ENCODE measurements at places on chromosomes 4 and X. TPM values are rescaled to one million over a fixed set of nuclear protein-coding genes. Genes with fewer than 3 reads are reported as not detected.

The BEX5 gene
- not detected for total RNA-seq

The UTP3 gene
- 14.4 TPM for total RNA-seq

The SOX3 gene
- not detected for total RNA-seq

The ARHGAP4 gene
- total RNA-seq: 49.4 TPM

The ITM2A gene
- 7.7 TPM for total RNA-seq

The CTAG2 gene
- total RNA-seq: not detected

The CPEB2 gene
- 23.1 TPM for total RNA-seq

All from umbilical cord (tissue), 2 donors.